ENCODE measurements at places on chromosomes 5 and 9.

DNA sequence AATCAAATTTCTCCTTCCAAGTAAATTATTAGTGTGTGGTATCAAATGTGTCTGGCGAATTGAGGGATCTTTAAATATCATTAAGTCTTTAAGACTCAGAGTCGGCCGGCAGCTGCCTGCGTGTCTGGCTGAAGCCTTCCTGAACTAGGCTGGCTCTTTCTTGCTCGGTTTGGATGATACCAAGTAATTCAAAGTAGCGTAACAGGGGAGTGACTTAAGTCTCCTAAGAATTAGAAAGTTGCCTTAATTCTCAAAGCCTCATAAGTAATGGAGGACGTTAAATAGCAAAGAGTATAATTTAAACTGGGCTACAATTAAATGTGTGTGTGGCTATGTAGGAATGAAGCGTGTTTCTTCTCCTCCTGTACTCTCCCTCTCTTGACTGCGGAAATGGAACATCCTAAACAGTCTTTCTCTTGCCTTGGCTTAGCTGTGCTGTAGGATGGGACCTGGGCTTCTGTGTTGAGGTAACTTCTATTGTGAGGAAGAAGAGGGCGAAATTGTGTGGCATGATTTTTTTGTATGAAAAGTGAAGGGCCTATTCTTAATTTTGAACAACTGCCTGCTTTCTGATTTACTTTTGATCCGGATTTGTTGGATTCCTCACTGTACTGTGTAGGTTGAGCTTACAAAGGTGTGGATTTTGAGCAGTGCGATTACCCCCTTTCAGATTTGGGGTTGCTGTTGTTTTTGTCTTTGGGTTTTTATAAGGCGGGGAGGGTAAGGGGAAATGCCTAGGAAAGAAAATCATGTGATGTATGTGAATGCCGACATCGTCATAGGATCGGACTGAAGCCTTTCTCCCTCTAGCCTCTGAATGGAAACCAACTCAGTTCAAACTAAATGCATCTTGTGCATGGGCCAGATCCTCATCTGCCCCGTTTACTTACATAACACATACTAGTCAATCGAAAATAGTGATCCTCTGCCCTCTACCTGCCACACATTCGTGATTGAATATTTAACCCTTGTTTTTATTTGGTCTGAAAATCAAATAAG lies 29.9 kb downstream of the CPEB4 start:
- DNase-seq = peak; percentile 18

GRCh38 chr5:67971223-67971830 lies 244.2 kb upstream of the PIK3R1 start:
- no peak for DNase-seq

DNA sequence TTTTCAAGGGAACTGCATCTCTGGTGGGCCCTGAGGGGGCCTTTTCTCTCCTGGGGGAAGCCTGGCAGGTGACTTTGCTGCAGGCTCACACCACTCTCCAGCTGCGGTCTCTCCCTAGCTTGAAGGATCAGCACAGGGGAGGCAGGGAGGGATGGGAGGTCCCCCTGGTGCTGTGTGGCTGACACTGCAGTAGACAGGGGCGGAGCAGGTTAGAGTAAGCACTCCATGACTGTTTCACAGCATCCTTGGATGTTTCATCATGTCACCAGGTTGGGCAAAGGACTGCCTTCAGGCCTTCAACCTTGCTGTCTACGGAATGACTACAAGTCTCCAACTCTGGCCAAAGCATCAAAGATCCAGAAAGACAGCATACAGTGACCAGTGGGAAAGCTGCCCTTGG lies 470.7 kb downstream of the CDK5RAP2 start:
- DNase-seq = no peak

- no peak for DNase-seq
These were observed 40.3 kb upstream of the NAA35 start for GRCh38 chr9:85900504-85901201.

- DNase-seq = no peak
These were observed 391 bp upstream of the NRG2 start for GRCh38 chr5:140043508-140043872.

- no peak for DNase-seq
These were observed 774.8 kb downstream of the KCTD16 start for GRCh38 chr5:144945503-144945902.

- DNase-seq = no peak
These were observed 843.3 kb upstream of the CDH10 start for GRCh38 chr5:25488119-25488518.

DNA sequence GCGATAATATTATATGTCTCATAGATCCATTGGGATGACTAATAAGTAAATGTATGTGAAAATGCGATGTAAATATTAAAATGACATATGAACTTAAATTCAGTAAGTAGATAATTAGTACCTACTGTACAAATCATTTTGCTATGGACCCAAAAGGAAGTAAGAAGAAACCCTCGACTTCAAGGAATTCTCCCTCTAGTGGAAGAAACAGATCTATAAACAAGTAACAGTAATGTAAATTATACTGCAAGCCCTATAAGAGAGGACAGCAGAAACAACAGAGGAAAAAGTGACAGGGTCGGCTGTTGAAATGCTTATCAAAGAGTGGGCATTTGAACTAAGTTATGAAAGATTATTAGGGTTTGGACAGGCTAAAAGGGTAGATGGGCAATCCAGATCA lies 320.3 kb downstream of the DMAC1 start:
- no peak for DNase-seq

GRCh38 chr9:26939955-26940711 lies 6.9 kb downstream of the PLAA start:
- no peak for DNase-seq

DNA sequence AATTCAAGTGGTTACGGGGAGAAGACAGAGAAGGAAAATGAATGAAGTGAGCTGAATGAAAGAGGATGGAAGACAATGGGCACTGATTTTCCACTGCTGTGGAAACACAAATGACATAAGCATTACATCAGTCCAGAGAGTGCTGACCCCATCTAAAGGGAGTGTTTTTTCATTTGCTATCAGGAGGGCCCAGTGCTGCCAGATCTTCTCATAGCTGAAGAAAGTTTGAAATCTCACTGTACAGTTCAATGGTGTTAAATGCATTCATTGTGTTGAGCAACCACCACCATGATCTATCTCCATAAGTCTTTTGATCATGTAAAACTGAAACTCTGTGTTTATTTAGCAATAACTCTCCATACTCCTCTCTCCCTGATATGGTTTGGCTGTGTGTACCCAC lies 41.5 kb upstream of the STARD4 start:
- DNase-seq = no peak

DNA sequence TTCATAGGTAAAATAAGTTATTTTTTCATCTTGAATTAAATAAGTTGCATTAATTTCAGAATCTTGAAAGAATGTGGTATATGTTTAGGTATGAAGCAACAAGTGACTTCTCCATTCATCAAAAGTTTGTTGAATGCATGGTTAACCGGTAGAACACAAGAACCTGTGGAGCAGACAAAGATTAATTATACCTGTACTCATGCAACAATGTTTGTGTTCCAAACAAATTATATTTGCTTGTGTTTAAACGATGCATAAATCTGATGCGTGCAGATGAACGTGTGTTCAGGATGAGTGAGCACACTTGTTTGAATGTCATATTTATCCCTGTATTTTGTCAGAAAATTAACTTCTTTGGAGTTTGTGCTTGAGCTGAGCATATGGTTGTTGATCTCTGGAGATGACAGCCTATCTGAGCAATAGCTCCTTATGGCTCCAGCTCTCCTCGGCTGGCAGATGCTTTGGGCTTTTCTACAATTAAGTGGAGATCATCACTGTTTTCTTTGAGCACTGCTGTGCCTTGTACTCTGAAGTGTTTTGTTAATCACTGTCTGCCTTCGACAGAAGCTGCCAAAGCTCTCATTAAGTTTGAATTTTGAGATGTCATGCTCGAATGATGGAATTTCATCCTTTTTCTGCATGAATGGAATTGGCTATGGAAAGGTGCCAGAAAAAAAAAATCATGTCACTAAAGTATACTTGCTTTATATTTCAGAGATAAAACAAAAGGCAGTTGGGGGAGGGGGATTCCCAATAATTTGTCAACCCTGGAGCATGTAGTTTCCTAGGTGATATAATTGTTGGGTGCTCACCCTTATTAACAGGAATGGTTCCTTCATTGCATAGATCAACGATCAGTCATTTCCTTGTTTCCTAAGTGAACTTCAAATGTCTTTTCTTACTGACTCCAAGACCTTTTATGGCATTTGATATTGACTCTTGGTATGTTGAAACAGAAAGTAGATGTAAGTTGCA lies 502.5 kb upstream of the ARRDC3 start:
- DNase-seq = no peak

DNA sequence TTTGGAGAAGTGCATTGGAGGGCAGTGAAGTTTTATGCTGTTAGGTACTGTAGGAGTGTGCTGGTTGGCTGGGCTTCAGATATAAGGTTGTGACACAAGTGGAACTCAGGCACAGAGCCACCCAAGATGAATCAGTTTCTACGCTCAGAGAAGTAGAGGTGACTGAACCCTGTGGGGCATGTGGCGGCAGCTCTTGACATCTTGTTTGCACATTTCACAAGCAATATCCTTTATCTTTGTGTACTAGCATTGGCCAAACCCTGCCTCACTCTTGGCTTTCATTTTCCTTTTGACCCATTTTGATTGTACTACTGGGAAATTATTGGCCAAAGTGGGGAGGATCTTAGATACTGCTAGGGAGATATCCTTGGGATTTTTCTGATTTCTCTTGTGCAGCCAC lies 110.0 kb downstream of the PSAT1 start:
- no peak for DNase-seq

DNA sequence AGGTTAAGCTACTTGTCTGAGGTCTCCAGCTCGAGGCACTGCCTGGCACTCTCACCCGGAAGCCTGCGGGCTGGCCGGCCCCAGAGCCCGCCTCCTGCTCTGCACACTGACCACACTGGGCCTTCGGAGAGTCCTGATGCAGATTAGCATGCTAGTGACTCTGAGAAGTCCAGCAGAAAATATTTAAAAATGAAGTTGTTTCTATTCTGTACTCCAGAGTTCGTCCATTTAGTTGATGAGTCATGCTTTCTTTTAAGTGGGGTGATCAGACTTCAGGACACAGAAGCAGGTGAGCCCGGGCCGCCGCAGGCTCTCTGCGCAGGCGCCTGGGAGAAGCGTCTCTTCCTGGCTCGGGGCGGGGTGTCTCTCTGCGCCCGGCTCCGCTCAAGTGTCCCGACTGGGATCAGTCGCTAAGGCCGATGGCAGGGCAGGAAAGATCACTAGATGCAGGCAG lies 32.5 kb downstream of the FAM240B start:
- DNase-seq = no peak

GRCh38 chr9:130536701-130537107 lies 42.7 kb upstream of the FUBP3 start:
- no peak for DNase-seq

- DNase-seq = no peak
These were observed 226.6 kb upstream of the PPP1R2B start for GRCh38 chr5:156623381-156624040.

DNA sequence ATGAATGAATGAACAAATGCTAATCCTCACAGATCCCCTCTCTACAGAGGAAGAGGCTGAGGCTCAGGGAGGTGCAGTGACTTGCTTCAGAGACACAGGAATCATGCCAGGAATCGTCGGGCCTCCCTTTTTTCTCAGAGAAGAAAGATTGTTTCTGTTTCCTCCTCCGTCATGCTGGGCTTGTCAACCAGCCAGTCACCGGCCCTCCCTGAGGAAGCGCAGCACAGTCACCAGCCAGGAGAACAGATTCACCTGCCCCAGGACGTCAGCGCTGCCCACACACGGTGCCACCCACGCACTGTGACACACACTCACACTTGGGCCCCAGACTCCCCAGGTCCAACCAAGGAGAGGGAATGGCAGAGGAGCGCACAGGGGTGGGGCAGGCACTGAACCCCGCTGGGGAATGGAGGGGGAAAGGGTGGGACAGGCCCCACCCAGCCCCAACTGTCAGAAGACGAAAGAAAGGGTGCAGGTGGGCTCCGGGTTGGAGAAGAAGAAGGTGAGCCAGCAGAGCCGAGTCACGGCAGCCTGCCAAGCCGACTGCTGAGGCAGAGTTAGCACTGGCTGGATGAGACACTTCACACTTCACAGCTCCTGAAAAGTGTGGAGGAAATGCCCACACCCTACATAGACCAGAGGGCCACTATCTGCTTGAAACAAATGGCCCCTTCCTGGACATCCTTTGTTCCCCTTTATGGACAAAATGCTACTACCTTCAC lies 13.8 kb upstream of the ERGIC1 start:
- DNase-seq = no peak

DNA sequence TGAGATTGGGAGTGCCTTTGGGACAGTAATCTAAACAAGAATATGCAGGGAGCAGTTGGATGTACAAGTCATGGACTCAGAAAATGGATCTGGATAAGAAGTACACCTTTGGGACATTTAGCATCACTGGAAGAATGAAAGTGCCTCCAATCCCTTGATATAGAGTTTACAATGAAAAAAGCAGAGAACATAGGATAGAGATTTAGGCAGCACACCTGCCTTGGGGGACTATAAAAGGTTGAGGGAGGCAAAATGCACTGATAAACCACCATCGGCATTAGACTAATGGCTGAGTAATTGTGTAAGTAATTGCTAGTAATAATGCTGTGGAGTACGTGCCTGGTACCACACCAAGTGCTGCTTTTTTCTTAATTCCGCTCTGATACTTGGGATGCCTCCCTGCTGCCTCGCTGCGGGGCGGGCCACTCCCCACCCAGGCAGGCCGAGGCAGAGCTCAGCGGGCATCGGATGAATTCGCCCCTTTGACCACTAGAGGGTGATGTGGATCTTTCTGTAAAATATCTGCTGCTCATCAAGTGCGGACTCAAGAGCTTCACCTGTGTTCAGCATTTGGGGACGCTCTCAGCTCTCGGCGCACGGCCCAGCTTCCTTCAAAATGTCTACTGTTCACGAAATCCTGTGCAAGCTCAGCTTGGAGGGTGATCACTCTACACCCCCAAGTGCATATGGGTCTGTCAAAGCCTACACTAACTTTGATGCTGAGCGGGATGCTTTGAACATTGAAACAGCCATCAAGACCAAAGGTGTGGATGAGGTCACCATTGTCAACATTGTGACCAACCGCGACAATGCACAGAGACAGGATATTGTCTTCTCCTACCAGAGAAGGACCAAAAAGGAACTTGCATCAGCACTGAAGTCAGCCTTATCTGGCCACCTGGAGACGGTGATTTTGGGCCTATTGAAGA lies 99.9 kb downstream of the ANKRD18B start:
- peak; percentile 35 for DNase-seq

DNA sequence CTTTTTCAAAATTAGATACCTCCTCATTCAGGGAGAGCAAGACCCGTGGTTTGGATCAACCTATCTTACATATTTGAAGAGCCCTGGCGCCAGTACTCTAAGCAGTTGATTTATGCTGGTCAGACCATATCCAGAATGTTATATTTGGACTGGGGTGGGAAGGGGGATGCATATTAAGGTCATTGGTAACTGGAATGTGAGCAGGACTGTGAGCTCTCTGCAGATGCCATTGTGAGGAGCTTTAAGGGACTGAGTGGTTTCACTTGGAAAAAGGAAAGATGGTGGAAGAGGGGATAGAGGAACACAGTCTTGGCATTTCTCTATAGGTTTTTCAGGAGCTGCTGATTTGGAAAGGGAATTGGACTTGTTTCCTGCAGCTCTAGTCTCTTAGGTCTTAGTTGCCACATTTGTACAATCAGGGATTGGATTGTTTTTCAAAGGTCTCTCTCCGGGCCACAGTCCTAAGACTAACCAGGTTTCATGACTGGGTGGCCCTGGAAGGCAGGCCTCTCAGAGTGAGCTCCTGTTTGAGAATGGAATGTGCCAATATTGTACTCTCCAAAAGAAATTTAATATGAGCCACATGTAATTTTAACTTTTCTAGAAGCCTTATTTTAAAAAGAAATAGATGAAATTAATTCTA lies 25.8 kb upstream of the F2R start:
- no peak for DNase-seq
